ENCODE measurements at places on chromosomes 12 and 14.

GRCh38 chr12:132601171-132601883, 9.1 kb downstream of the LRCOL1 start:
- DNase-seq, result no peak

DNA sequence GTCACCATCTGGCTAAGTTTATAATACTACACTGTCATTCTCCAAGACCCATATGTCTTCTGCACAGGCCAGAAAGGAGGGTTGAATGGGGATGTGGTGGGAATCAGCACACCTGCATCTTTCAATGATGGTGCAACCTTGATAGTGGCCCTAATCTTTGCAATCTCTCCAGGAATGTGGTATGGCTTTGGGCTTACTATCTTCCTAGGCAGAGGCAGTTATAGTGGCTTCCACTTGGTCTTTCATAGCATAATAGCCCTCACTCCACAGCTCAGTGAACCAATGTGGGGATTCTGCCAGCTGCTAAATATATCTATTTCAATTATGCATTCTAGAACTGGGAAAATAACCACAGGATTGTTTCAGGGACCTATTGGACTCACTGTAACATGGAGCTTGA, 61.8 kb upstream of the ATP2B1 start:
- no peak for DNase-seq

GRCh38 chr12:93020631-93021597, 91.8 kb upstream of the EEA1 start:
- DNase-seq, result no peak

GRCh38 chr12:42196723-42197603, 41.1 kb downstream of the YAF2 start:
- no peak for DNase-seq

GRCh38 chr12:65962036-65962430, 137.8 kb downstream of the HMGA2 start:
- DNase-seq, result no peak

GRCh38 chr12:116595186-116595585, 36.0 kb downstream of the MAP1LC3B2 start:
- no peak for DNase-seq

- no peak for DNase-seq
Measured at GRCh38 chr14:86847140-86847539, 1145.8 kb downstream of the GALC start.

DNA sequence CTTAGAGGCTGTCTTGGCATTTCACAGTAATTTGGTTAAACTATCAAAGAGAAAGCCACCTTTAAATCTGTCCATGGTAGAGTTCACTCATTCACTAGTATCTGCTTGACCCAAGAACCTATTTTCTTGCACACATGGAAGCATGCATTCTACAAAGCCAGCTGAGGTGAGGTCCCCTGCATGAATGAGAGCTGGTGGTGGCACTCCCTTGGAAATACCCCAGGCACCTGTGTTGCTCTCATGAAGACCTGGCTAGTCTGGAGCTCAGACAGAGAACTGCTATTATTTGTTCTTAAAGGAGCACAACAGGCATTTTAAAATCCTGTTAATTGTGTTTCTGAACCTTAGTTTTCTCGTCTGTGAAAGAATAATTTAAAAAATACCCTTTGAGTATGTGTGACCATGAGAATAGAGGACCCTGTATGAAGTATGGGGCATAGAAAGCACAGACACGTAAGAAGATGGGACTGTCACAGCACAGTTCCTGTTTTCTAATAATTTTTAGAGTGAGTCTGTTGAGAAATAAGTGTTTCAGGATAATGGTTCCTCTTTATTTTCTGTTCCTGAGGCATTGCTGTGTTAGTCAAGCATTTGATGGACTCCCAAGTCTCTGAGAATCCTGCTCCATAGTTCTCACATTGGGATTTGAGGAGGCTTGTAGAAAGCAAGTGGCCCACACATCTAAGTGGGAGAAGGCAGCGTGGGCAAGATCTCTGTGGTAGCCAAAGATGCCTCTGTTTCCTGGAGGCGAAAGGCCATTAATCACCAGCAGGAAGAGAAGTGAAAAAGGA, 10.9 kb downstream of the RGS6 start:
- DNase-seq, result no peak

DNA sequence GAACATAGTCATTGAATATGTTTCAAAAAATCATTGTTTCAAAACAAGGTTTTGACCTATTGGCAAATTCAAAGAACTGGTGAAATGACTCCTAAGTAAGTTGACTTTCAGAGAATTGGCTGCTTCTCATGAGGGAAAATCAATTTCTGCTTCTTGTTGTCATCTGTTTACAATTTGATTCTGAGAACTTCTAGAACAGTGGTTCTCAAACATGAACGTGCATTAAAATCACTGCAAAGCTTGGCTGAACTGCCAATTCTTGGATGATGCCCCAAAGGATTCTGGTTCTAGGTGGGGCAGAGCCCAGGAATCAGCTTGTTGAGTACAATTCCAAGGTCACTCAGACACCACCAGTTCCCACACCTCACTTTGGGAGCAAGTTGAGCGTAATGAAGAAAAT, 83.9 kb downstream of the ZFP36L1 start:
- DNase-seq, result no peak

DNA sequence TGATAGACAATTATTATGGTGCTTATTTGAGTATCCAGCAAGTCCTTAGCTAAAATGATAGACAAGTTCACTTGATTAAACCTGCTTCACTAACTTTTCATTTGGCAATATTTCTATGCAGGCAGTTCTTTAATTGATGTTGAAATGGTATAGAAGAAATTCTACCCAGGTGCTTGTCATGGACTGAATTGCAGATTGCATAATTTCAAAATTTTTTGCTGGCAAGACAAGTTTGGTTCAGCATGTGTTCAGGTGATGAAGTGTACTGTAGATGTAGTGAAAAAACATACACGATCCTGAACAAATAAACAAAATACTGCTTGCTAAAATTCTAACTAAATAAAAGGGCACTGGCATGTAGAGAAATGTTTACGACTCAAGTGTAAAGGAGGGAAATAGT, 189.0 kb downstream of the FOXA1 start:
- no peak for DNase-seq

DNA sequence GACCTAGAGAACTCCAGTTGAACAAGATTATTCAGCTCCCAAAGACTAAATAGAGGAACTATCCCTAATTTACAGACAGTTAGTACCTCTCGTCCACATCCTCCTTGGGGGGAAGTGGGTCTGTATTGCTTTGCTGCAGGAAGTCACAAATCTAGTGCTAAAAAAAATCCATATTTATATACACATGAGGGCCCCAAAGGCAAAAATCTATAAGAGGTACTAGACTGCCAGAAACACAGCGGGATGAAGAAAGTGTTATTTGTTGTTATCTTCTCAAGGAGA, 190.1 kb downstream of the TTC8 start:
- no peak for DNase-seq

All from T-helper 9 cell (primary cell).